ENCODE measurements at places on chromosomes 2 and 18.

GRCh38 chr2:28405537-28405936, 12.9 kb downstream of the FOSL2 start:
- DNase-seq, result no peak

DNA sequence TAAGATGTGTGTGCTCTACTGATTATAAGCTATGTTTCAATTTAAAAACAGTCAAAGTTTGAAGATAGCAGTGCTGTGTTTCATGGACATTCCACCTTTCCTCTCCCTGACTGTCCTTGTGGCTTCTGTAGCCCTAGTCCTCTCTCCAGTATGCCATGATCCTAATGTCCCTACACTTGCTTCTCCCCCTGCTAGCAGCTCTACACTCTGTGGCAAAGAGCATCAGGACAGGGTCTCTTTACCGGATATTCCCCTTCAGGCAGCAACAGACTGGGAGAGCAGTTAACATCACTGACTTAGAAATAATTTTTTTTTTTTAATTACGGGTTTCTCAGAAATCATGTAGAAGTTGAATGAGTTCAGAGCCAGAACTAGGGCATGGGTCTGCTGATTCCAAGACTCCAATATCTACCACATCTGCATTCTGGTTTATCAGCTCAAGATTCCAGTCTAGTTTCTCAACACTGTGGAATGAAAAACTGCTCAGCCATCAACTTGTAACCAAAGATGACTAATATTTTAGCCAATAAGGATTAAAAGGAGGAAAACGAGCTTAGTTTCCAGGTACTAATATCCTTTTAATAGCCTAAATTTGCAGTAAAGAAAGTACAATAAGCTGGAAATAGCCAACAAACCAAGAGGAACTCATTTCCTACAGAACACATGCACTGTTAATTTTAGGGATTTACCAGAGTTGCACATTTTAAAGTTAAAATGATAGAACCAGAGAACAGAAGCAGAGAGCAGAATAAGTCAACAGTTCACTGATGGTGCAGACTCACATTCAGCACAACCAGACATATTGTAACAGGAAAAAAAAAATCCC, 45.2 kb downstream of the TMEM131 start:
- no peak for DNase-seq

GRCh38 chr2:106085181-106085940, 108.7 kb downstream of the UXS1 start:
- peak; percentile 64 for DNase-seq

GRCh38 chr2:15732341-15733077, 140.8 kb downstream of the DDX1 start:
- no peak for DNase-seq

DNA sequence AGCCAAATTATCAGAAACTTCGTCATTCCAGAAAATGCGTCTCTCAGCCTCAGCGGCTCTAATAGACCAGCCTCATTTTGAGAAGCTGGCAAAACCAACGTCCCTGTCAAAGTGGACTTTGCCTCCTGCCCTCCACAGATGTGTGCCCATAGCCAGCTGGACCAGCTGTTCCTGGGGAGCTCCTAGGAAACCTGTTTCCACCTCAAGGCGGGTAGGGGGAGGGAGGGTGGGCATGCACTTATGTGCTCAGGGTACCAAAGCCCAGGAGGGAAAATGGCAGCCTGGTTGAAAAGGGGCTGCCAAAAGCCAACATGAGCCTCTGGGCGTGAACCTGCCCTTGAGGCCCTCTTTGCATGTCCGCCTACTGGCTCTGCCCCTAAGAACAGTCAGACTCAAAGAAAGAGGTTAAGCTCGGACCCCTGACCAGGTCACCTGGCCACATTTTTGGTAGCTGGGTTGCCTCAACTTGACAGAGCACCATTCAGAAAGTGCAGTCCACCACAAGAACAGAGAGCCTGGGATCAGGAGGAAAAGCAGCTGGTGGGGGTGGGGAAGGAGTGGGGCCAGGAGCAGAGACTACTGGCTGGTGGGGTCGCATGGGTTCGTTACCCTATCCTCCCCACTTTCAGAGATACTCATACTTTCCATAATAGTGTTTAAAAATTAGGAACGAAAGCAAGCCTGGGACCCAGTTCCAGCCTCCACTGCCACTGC, 3.5 kb downstream of the PER2 start:
- DNase-seq, result no peak

DNA sequence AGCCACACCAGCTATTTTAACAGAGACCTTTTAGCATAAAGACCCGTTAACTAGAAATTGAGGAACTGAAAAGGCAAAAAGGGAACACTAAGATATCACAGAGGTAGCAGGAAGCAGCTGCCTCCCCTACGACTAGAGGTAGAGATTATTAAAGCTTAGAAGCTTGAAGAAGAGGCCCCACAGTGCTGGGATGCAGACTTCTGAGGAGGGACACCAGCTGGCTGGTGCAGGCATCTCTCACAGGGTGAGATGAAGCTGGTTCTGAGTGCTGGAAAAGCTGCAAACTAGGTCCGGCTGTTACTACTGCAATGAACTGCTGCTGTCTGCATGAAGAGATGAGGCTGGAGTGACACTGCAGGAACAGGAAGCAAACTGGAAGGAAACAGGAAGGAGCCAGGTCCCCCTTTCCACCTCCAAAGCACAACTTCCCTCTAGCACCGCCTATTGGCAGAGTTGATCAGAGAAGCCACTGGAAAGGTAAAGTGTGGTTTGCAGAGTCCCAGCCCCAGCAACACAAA, 61.2 kb upstream of the MRPS9 start:
- DNase-seq, result peak; percentile 54

DNA sequence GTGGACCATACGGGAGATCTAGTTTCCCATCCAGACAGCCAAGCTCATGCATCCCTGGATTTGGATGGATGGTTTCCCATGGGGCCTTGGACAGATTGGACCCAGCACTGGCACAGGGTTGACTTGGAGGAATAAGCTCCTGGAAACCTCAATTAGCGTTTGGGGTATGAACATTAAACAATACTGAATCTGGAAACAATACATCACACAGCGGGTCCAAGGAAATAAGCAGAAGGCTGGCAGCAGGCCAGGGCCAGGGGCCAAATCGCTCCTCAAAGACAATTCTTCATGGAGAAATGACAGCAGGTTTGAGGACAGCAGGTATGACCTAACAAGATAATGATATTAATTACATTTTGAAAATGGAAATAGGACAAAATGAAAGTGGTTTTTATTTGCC, 540.6 kb downstream of the RIT2 start:
- DNase-seq, result no peak

DNA sequence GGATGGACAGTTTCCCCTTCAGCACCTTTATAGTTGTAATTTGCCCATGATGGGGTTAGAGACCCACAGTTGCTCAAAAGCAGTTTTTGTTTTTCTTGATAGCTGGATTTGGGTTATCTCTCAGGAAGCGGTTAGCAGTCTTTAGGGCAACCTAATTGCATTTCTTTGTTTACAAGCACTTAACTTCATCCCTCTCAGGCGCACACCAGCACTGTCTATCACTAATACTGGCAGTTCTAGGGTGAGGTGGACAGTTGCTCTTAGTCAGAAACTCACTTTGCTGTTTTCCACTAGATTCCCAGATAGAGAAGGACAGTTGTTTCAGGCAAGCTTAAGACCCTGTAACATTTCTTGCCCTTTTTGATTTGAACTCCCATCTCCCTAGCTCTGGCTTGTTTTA, 146.0 kb downstream of the AGAP1 start:
- DNase-seq, result no peak

- DNase-seq, result no peak
Observed at GRCh38 chr18:1018181-1018681, 113.6 kb downstream of the ADCYAP1 start.

GRCh38 chr2:164456619-164457018, 164.7 kb downstream of the GRB14 start:
- DNase-seq, result no peak

- no peak for DNase-seq
Observed at GRCh38 chr2:106953779-106954178, 67.8 kb upstream of the ST6GAL2 start.

GRCh38 chr2:129672521-129672920, 306.9 kb upstream of the RAB6C start:
- no peak for DNase-seq

DNA sequence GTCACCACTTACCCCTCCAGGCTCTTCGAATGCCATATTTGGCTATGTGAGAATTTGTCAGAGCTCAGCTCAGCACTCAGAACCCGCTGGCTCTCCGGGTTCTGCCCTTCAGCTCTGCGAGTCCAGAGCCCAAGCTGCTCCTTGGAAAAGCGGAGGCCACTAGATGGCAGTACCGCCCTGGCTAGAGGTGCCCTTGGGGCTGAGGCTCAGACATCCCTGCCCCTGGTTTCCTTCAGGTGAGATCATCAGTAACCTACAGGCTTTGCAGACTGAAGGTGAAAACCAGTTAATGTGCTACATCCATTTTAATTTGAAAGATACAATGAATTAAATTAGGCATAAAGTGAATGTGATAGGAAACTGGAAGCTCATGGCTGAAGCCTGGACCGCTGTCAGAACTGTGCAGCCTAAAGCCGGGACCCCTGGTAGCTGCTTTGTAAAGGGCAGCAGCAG, 285.6 kb downstream of the AGAP1 start:
- peak; percentile 35 for DNase-seq

GRCh38 chr2:217866457-217866856, 136.3 kb downstream of the TNS1 start:
- DNase-seq, result no peak

DNA sequence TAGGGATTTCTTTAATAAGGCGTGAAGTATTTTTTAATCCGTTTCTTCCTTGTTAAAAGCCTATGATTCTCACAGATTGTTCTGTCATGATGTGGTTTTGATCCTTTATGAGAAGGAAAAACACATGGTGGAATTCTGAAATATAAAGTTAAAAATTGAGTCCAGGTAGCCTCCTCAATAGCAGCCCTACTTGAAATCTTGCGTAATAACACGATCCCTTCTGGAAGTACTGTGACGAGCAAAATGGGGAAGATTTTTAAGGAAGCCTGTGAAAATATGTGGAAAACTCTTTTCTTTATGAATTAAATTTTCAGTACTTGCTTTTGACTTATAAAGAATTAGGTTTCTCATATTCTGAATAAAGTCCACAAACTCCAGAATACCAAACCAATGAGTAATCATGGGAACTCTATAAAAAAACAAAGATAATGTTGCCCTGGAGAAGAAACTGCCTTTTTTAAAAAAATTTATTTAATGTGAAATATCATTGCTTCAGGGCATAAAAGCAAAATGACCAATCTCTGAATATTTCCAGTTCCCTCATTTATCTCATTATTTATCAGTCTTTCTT, 476.4 kb upstream of the ZEB2 start:
- DNase-seq, result no peak

GRCh38 chr2:43332653-43333052, 106.2 kb upstream of the ZFP36L2 start:
- no peak for DNase-seq
